ENCODE measurements at places on chromosomes 4 and X.

DNA sequence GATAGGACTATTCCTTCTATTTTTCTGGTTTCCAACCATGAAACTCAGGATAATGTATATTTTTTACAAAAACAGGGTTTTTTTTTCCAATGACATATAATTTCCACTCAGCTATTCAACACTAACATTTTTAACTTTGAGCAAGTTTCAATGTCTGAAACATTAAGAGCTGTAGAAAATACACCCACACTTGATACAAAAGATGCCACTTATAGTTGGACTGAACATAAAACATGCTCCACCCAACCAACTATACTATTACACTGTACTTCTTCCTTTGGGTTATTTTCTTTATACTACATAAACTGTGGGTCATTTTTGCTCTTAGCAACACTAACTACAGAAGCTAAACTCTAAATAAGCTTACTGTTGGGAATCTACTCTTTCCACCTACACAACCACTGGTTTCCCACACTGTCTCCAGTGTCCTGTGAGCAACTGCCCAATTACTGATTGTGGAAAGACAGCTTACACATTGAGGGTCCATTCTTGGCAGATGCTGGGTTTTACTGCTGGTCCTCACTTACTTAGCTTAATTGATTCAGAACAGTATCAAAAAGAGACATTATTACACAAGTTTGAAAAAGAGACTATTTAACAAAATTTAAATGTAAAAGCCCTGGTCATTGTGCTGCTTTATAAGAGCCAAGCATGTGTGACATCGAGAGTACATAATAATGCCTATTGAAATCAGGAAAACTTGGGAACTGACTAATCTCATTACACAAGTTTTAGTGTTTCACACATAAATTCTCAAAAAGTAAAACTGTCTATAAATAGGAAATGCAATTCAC is 6.3 kb downstream of the AMMECR1 start:
- no peak for DNase-seq

DNA sequence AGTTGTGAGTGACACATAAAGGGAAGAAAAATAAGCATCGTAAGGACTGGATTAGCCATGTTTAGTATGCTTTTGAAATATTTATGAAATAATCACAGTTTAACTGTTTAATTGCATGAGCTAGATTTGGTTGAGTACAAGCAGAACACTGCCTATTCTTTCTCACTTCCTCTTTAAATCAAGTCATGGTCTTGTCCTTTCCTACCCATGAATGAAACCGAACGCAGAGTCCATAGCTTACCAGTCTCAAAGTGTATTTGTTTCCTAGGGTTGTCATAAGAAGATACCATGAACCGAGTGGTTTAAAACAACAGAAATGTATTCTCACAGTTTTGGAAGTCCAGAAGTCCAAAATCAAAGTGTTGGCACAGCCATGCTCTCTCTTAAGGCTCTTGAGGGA is 684.0 kb upstream of the MAGEB2 start:
- DNase-seq = no peak

DNA sequence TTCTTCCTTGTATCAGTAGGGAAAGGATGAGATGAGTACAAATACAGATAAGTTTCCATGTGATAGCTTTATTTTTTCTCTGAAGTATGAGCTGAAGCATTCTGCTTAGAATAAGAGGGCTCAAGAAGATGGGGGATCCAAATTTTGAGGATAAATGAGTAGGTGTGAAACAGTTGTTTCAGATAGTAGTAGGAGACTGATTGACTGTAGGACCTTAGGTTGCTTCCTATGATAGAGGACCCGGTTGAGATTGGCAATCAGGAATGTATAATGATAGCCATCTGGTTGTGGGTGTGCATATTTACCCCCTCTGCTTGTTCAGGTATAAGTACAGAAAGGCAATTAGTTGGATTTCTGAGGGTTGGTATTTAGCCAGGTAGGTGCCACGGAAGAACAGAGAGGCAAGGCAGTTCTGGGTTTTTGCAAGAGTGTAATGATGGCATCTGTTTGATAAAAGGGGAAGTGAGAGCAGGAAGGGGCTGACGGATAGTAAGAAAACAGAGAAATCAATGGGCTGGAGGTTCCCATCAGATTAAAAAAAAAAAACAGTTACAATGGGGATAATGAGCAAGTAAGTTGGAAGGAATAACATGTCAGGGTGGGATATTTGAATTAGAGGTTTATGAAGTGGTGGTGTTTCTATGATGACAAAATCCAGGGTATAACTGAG is 13.7 kb downstream of the OCRL start:
- DNase-seq = peak; percentile 14

DNA sequence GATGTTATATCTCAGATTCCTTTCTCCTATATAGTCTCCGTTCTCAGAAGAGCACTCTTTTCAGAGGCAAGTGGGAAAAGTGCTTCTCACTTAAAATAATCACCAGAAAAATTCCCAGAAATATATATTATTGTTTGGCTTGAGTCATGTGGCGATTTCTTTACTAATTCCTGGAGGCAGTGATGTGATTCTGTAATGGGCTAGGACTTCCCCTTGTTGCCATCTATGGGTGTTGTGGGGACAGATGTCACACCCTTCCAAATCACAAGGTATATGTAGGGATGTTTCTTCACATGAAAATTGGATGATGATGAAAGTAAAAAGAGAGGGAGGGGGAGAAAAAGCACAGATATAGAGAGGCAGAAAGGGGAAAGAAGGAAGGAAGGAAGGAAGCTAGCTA is 553.4 kb downstream of the PPP4R3C start:
- no peak for DNase-seq

DNA sequence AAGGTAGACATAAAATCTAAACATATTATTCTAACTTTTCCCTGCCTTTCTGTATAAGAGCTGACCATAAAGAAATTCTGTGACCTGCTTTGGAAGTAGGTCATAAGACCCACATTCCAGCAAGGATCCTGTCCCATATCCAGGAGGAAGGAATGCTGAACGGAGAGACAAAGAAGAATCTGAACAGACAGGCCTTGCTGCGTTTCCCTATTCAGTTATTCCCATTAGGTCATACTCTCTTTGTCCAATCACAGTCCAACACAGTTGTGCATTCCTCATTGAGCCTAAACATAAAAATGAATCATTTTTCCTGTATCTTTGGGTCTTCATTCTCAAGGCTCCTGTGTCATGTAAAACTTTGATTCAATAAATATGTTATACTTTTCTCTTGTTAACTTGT is 287.6 kb upstream of the TAPT1 start:
- no peak for DNase-seq

DNA sequence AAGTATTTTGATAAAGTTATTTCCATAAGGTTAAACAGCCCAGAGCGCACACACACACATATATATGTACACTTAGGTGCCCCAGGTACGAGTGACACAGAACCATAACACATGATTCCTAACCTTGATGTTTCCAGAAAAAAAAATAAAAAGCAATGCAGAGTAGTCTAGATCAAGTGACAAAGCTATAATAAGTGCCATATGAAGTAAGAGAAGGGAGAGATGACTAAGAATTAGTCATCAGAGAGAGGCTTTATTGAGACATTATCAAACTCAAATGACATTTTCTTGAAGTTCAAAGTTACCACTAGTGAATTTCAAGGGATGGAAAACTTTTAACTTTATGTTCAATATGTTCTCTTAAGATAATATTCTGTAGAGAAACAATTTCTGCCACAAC is 215.0 kb downstream of the HTR2C start:
- no peak for DNase-seq

GRCh38 chr4:21387683-21388082 is 560.9 kb downstream of the KCNIP4 start:
- DNase-seq = no peak

DNA sequence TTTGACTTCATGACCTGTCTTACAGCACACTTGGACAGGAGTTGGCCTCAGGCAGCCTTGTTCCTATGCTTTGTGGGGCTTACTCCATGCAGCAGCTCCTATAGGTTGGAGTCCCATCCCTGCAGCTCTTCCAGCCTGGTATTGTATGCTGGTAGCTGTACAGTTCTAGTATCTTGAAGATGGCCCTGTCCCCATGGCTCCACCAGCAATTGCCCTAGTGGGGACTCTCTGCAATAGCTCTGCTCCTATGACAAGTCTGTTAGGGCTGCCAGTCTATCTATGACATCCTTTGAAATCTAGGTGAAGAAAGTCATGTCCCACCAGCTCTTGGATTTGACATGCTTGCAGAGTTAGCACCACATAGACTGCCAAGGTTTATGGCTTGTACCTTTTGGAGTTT is 252.6 kb downstream of the ANTXR2 start:
- no peak for DNase-seq

- DNase-seq = no peak
These were observed 56.7 kb upstream of the RASSF6 start for GRCh38 chr4:73676861-73677323.

GRCh38 chr4:88878642-88879041 is 178.3 kb downstream of the FAM13A start:
- no peak for DNase-seq

- no peak for DNase-seq
These were observed 33.7 kb downstream of the FRMD7 start for GRCh38 chrX:132094164-132094563.

DNA sequence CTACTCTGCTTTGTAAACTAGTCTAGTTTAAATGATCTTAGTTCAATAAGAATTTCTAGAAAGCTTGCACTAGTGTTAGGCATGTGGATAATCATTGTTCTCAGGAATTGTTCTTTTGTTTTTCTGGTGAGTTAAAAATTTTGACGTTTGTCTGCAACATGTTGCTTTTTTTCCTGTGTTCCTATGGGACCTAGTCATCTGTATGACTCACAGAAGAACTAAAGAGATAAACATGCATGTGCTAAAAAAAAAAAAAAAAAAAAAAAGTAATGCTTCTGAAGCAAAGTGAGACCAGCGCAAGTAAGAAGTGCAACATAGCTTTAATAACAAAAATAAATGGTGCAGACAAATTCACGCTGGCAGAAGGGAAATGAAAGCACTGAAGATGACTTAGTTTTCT is 471.2 kb downstream of the IQCM start:
- DNase-seq = no peak

- no peak for DNase-seq
These were observed 58.2 kb downstream of the ANXA10 start for GRCh38 chr4:168150420-168151050.

- DNase-seq = no peak
These were observed 14.1 kb downstream of the FAM149A start for GRCh38 chr4:186118582-186118981.
